Activated naive CD4-positive, alpha-beta T cell treated with anti-CD3 and anti-CD28 coated beads, Interleukin-2, amount 50 U/mL, for 72 hours (primary cell): ENCODE measurements at places on chromosomes 16 and 17.

- DNase-seq: no peak
Measured at GRCh38 chr17:49117587-49118230, 14.9 kb upstream of the B4GALNT2 start.

- DNase-seq: no peak
Measured at GRCh38 chr17:58998871-58999270, 107.8 kb downstream of the TRIM37 start.

DNA sequence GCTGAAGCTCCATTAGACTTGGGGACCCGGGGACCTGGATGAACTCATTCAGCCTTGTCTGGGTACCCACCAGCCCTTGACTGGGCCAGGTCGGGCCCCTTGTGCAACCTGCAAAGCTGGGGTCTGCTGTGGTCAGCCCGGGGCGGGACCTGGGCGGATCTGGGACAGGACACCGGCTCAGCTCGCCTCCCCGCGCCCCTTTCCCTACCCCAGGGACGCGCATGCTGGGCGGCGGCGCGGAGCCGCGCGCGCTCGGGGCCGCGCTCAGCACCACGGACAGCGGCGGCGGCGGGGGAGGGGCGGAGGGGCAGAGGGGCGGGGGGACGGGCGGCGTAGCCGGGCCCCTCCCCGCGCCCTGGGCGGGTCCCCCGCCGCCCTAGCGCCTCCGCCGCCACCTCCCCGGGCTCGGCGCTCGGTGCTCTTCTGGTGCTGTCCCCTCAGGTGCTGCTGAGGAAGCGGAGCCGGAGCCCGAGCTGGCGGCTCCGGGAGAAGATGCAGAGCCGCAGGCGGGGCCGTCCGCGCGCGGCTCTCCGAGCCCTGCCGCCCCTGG is 7.4 kb downstream of the ACD start:
- no peak for DNase-seq

DNA sequence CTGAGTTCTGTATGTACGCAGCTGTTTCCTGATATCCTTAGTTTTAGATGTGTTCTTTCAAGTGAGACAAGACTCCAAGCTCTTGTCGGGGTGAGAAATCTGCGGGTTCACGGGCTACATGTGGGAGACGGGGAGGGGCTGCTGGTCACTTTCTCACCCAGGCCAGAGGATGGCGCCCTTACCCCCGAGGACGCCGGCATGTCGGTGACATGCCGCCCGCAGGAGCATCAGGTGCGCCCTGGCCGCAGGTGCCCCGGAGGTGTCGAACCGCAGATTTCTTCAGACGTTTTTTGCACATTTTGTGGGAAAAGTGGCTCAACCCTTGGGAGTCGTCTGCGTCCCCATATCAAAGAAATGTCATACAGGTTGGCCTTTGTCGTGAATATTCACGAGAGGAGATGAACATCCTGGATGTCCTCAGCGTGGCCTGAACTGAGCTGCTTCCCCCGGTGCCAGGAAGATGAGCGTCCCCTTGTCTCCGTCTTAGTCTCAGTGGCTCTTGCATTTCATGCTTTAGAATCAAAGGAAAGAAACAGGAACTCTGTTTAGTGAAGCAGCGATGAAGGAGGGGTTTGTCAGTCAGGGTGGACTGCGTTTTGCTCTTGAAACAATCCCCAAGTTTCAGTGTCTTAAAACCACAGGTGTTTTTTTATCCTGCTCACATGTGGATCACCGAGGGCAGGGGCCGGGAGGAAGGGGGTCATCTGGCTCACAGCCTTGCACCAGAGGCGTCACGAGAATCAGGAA is 75.4 kb upstream of the ZNF750 start:
- no peak for DNase-seq

- no peak for DNase-seq
Measured at GRCh38 chr17:78670850-78671725, 93.9 kb upstream of the DNAH17 start.

- DNase-seq: no peak
Measured at GRCh38 chr17:70265471-70265870, 96.1 kb downstream of the KCNJ2 start.

- DNase-seq: no peak
Measured at GRCh38 chr16:74094962-74095361, 201.7 kb upstream of the PSMD7 start.

DNA sequence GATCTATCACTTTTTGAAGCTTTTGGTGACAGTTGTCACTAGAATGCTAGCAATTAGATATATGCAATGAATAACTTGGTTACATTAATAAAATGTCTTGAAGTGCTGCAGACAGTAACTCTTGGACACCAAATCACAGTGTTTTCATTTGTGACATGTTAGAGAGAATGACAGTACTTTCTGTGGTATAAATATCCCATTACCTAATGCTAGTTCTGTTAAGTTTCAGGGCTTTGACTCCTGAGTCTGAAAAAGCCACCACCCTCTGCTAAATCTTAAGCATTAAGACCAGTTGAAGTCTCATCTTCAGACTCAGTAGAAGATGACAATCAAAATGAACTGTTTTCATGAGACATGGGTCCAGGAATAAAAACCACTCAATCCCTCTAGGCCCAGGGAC is 10.6 kb upstream of the CPHXL2 start:
- no peak for DNase-seq

GRCh38 chr17:55162556-55162946 is 102.2 kb upstream of the HLF start:
- DNase-seq: no peak

DNA sequence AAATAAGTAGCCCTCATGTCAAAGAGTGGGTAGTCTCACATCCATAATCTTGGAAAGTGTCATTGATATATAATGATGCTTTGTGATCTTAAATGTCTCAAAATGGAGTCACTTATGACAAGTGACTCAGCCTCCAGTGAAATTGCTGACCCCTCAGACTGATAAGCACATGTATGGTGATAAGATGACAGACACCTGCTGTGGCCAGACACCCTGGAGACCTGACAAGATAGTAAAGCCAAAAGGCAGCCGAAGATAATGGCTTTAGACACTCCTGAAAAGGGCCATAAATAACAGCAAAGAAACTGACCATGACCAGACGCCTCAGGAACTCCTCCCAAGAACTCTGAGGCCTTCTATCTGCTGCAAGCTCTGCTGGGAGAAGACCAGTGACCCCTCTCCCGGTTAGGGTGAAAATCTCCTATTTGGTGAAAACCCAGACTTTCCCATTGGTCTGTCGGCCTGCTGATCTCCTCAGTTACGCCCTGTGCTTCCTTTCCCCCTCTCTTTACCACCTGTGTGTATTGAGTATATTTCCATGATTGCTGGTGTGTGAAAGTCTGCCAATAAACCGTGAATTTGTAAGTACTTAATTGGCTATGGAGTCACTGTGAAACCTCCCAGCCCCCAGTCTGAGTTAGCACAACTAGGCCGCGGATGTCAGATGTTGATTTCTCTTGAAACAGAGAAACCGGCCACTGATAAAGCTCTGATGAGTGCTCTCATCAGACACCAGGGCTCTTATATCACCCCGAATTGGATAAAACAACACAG is 226.7 kb upstream of the MYOCD start:
- no peak for DNase-seq

DNA sequence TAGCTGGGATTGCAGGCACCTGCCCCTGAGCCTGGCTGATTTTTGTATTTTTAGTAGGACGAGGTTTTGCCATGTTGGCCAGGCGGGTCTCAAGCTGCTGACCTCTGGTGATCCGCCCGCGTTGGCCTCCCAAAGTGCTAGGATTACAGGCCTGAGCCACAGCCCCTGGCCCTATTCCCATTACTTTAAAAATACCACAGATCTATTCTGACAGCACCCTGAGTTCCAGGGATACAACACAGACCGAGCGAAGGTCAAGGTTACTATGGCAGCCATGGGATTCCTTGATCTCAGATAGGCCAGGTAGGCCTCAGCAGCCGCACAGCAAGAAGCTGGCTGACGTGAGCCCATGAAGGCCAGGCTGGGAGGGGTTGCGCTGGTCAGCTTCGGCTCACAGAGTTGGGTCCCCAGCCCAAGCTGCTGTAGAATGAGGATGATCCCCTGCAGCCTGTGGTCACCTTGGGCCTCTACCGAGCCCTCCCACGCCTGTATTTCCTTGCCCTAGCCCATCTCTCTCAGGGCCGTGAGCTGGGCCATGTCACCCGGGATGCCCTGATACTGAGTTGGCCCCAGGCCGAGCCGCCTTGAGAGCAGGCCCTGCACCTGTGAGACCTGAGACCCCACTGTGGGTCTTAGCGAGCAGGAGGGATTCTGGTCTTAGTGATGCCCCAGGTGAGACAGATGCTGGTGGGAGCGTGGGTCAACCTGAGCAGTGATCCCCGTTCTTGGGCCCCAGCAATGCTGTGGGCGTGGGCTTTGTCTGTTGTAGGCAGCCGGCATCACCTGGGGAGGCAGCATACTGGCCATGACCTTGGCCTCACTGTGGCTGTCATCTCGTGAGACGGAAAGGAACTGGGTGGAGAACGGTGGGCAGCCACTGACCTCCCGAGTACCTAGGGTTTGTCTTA is 16.9 kb upstream of the RNF213 start:
- DNase-seq: no peak

- no peak for DNase-seq
Measured at GRCh38 chr16:70689970-70690891, 4.4 kb upstream of the MTSS2 start.

DNA sequence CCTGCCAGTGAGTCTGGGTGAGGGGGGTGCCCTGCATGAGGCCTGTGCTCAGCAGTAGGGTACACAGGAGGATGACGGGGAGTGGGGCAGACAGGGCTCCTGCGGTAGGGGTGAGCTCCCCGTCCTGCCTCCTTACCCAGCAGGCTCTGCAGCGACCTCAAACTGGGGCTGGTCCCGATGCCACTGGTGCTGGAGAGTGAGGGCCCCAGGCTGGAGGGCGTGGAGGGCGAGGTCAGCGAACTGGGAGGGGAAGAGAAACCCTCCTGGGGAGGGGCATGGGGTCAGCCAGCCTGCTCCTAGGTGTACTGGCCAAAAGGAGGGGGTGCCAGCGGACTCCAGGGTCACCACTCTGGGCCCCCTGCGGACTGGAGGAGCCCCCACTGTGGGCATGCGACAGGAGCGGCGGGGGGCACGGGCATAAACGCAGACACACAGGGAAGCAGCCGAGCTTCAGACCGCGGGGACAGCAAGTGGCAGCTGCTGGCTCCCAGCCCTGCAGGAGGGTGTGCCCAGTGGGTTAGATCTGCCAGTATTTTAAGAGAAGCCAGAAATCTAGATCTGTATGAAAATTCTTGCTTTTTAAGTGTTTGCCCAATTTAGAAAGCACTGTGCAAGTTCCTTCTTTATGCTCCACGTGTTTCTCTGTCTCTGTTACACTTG is 9.0 kb upstream of the VASN start:
- DNase-seq: no peak

DNA sequence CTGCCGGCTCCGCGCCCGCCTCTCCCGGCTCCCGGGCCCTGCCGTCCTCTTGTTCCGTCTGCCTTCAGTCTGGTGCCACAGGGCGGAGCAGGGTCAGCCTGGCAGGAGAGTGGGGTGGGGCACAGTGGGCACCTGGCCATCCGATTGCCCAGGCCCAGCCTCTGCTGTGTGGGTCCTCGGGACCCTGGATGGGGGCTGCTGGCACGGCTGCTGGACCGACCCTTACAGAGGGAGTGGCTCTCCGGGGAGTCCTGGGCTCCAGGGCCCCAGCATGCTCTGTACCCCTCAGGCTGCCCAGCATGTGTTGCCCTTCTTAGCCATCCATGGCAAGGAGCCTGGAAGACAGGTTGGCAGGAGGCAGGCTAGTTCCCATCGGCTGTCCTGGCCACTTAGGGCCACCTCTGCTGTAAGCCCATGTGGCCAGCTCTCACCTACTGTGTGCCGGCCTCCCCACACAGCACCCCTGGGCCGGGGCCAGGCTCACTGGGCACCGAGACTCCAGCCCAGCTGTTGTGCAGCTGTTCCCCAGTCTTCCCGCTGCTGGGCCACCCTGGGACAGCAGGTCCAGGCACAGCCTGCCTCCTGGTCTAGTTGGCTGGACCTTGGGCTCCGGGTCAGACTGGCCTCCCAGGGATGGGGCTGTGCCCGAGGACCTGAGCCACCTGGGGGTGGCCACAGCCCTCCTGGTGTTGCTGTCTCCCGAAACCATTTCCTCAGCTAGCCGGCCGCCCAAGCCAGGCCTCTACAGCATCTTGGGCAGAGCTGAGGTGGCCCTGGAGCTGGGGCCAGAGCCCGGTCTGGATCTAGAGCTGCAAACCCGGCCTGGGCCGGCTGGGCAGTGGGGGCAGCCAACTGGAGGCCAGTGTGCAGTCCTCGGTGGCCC is 24.9 kb downstream of the BAHCC1 start:
- no peak for DNase-seq

- DNase-seq: no peak
Measured at GRCh38 chr17:27573548-27573947, 57.4 kb upstream of the LGALS9 start.

- DNase-seq: no peak
Measured at GRCh38 chr16:27108826-27109665, 42.3 kb downstream of the C16orf82 start.

- DNase-seq: no peak
Measured at GRCh38 chr17:49337884-49338283, 24.2 kb downstream of the ZNF652 start.
